ENCODE measurements at places on chromosomes 16 and 17. TPM values are rescaled to one million over a fixed set of nuclear protein-coding genes. Genes with fewer than 3 reads are reported as not detected.

DNA sequence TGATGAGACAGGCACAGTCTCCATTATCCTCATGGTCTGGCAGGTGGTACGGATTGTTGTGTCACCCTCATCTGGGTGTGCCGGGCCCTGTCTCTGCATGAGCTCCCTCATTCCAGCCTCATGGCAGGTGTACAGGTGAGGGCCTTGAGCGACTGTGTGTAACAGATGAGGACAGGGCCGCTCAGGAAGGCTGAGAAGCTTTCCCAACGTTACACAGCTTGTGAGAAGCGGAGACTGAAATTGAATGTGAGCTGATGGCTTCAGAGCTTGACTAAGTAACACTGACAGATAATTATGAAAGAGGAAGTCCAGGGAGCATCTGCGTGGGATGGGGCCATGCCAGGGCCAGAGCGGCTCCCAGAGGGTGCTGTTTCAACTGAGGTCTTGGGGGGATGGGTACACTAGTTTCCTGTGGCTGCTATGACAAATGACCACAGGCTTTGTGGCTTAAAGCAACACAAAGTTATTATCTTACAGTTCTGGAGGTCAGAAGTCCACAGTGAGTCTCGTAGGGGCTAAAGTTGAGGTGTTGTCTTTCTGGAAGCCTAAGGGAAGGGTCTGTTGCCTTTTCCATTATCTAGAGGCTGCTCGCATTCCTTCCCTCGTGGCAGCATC lies 36.7 kb downstream of the CMIP start:
- H3K27ac ChIP-seq: peak overlapping the region; percentile 20
- DNase-seq: peak; percentile 81

GRCh38 chr16:28924399-28924761 lies 658 bp downstream of the RABEP2 start:
- peaks cover 12% of the 10 kb centered on the region for H3K4me1 ChIP-seq
- H3K36me3 ChIP-seq: no peaks in the 10 kb centered on the region
- no peaks in the 10 kb centered on the region for H3K27me3 ChIP-seq
- no peak for DNase-seq

GRCh38 chr16:82832821-82833220 lies 206.1 kb downstream of the CDH13 start:
- no peaks in the 10 kb centered on the region for H3K36me3 ChIP-seq
- H3K27ac ChIP-seq: no peak overlapping the region
- DNase-seq: no peak
- no peak overlapping the region for H3K4me3 ChIP-seq
- no peaks in the 10 kb centered on the region for H3K4me1 ChIP-seq

KRT33A gene
- not detected for total RNA-seq

- H3K27me3 ChIP-seq: no peaks in the 10 kb centered on the region
- H3K4me1 ChIP-seq: no peaks in the 10 kb centered on the region
- H3K36me3 ChIP-seq: no peaks in the 10 kb centered on the region
- no peak overlapping the region for H3K27ac ChIP-seq
Measured at GRCh38 chr17:73777131-73777449, 132.8 kb upstream of the SDK2 start.

DNA sequence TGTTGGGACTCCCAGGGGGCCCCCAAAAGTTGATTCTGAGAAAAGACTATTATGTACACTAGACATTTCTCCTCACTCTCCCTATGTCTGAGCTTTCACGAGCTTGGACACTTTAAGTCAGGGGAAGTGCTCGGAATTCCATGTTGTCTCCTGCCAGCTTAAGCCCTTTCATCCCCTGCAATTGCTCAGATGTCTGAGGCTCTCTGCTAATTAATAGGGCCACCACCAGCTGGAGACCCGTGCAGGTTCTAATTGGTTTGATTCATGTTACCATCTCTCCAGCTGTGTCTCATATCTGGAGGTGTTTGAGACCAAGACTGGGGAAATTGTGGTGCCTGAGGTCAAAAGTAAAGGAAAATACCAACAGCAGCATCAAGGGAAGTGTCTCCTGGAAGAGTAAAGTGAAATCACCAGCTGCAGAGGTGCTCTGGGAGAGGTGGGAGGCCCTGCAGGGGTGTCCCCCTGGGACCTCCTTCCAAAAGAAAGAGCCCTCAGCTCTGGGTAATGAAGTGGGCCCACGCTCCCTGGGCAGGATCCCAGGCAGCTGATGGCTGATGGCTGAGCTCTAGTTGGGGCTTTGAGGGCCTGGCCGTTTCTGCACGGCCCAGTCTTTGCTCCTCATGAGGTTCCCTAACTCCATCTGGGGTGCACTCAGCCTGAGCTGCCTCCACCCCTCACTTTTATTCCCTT lies 5.8 kb upstream of the UTS2R start:
- H3K27ac ChIP-seq: no peak overlapping the region
- DNase-seq: no peak
- no peak overlapping the region for H3K4me3 ChIP-seq
- no peaks in the 10 kb centered on the region for H3K36me3 ChIP-seq
- peaks cover 5% of the 10 kb centered on the region for H3K4me1 ChIP-seq

- H3K4me3 ChIP-seq: no peak overlapping the region
- no peaks in the 10 kb centered on the region for H3K4me1 ChIP-seq
- H3K27me3 ChIP-seq: no peaks in the 10 kb centered on the region
- H3K27ac ChIP-seq: no peak overlapping the region
Measured at GRCh38 chr16:70496513-70496912, 26.8 kb downstream of the COG4 start.

KRT14 gene
- total RNA-seq: not detected

C17orf67 gene
- total RNA-seq: 2.1 TPM

TLCD3B gene
- total RNA-seq: not detected

- H3K4me1 ChIP-seq: peaks cover 88% of the 10 kb centered on the region
- H3K36me3 ChIP-seq: no peaks in the 10 kb centered on the region
- H3K27ac ChIP-seq: peak overlapping the region; percentile 96
- no peak for DNase-seq
- H3K4me3 ChIP-seq: no peak overlapping the region
- H3K27me3 ChIP-seq: no peaks in the 10 kb centered on the region
Measured at GRCh38 chr17:38875477-38876075, 5.7 kb downstream of the LASP1 start.

CIBAR2 gene
- total RNA-seq: not detected

DNA sequence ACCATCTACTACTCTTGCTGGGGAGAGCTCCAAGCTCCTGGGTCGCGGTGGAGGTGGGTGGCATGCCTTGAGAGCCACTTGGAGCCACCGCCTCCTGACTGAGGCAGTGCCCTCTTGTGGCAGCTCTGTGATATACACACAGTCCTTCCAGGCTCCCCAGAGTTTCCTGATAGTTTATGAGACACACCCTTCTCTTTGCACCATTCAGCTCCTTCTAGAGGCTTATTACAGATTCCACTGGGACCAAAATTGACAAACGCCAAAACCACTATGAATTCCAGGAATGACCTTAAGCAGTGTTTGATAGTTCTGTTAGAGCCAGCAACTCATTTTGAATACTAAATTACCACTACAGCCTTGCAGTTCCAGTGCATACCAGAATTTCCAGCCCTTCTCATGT lies 170.1 kb upstream of the CDH13 start:
- H3K4me3 ChIP-seq: no peak overlapping the region
- no peaks in the 10 kb centered on the region for H3K4me1 ChIP-seq
- no peak overlapping the region for H3K27ac ChIP-seq
- H3K27me3 ChIP-seq: no peaks in the 10 kb centered on the region
- no peaks in the 10 kb centered on the region for H3K36me3 ChIP-seq
- no peak for DNase-seq

ANKRD11 gene
- total RNA-seq: 42.6 TPM

DNA sequence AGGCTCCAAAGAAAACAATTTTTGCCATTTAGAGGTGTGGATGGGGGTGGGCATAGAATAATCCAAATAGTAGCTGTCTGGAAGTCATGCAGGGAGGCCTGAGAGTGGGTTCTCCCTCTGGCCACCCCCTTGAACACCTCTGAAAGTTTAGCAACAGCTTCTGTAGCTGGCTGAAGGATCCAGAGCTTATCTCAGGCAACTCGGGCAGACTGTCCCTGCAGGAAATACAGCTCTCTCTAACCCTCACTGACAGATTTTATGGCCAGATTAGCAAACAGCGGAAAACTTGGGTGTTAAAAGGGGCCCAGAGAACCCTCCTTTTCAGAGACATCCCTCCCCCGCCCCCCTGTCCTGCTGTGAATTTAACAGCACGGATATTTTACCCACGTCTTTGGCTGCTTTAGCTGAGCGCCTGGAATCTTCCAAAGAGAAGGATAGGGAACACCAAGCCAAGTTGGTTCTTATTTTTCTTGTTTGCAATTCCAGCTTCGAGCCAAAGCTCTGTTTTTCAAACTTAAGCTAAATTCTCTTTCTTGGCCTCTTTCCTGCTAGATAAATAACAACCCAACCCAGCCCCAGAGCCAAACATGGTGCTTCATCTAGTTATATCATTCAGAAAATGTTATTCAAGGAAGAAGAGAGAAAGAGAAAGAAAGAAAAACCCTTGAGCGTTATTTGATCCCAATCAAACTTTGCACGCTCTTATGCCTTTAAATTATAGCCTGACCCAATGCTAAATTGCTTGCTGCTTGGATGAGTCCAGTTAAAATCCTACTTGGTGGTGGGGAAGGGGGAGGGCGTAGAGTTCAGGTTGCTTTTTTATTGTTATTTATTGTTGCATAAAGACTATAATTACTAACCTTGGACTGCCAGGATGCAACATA lies 2.3 kb upstream of the HOXB2 start:
- peaks cover 4% of the 10 kb centered on the region for H3K36me3 ChIP-seq
- H3K4me3 ChIP-seq: peak overlapping the region; percentile 6
- peak overlapping the region; percentile 99 for H3K27ac ChIP-seq
- DNase-seq: peak; percentile 90
- H3K4me1 ChIP-seq: peaks cover 71% of the 10 kb centered on the region

GRCh38 chr16:81548876-81549546 lies 104.4 kb downstream of the CMIP start:
- H3K4me1 ChIP-seq: peaks cover 25% of the 10 kb centered on the region
- H3K27ac ChIP-seq: no peak overlapping the region
- H3K27me3 ChIP-seq: no peaks in the 10 kb centered on the region
- no peaks in the 10 kb centered on the region for H3K36me3 ChIP-seq
- no peak overlapping the region for H3K4me3 ChIP-seq

KRT26 gene
- not detected for total RNA-seq

- H3K27ac ChIP-seq: no peak overlapping the region
- H3K4me1 ChIP-seq: no peaks in the 10 kb centered on the region
- H3K27me3 ChIP-seq: no peaks in the 10 kb centered on the region
Measured at GRCh38 chr17:16923904-16924695, 47.8 kb downstream of the TNFRSF13B start.

C16orf96 gene
- not detected for total RNA-seq

KRT17 gene
- total RNA-seq: 5.3 TPM

Measured in sigmoid colon (tissue), 7 donors.